Stimulated activated CD4-positive, alpha-beta T cell treated with anti-CD3 and anti-CD28 coated beads, Interleukin-4, amount 100 ng/mL, for 24 hours (primary cell): ENCODE measurements at places on chromosomes 6 and 20.

GRCh38 chr20:41654884-41655283 lies 36.7 kb upstream of the CHD6 start:
- DNase-seq: no peak

GRCh38 chr20:46458866-46459750 lies 52.7 kb upstream of the ELMO2 start:
- peak; percentile 7 for DNase-seq

DNA sequence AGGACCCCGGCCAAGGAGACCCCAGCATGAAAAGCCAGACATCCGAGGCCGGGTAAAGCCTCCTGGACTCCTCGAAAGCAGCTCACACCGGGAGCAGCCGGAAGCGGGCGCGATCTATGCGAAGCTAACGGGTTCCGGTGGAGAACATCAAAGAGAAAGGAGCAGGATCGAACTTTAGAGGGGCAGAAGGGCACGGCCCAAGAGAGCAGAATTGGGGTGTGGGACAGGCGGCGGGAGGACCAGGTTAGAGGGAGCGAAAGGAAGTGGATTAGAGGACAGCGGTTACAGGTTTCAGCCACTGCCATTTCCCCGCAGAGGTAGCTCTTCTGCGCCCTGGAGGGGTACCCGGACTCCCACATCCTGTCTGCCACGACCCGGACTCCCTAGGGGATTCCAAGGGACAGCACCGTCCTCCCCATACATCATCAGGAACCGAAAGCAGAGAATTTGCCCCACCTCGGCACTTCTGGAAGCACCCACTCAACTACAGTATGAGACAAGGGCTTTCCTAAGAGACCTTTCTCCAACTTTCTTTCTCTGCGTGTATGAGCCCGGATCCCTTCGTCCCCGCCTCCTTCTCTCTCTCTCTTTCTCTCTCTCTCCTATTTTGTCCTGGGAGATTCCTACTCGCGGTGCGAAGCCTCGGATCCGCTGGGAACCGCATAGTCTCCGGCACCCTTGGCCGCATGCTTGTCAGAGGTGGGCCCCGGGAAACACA lies 507 bp upstream of the VGLL2 start:
- no peak for DNase-seq

- no peak for DNase-seq
Measured at GRCh38 chr20:11540558-11540957, 377.1 kb upstream of the BTBD3 start.

GRCh38 chr6:29489286-29489685 lies 1.5 kb upstream of the MAS1L start:
- no peak for DNase-seq

DNA sequence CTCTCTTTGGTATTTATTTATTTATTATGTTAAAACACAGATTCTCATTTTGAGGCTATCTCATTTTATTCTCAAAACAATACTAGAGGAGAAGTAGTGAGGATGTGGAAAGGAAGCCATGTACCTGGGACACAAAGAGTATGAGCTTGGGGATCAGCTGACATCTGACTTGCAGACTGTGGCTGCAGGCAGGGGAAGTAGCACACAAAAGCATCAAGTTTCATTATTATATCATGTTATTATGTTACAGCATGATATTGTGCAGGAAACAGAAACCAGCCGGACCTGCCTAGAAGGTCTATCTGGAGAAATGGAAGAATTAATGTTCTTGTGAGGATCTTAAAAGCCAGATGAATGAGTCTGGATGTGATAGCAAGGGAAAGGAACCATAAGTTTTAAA lies 248.2 kb downstream of the KHDC1L start:
- no peak for DNase-seq

GRCh38 chr6:85490516-85491248 lies 40.8 kb downstream of the NT5E start:
- no peak for DNase-seq

DNA sequence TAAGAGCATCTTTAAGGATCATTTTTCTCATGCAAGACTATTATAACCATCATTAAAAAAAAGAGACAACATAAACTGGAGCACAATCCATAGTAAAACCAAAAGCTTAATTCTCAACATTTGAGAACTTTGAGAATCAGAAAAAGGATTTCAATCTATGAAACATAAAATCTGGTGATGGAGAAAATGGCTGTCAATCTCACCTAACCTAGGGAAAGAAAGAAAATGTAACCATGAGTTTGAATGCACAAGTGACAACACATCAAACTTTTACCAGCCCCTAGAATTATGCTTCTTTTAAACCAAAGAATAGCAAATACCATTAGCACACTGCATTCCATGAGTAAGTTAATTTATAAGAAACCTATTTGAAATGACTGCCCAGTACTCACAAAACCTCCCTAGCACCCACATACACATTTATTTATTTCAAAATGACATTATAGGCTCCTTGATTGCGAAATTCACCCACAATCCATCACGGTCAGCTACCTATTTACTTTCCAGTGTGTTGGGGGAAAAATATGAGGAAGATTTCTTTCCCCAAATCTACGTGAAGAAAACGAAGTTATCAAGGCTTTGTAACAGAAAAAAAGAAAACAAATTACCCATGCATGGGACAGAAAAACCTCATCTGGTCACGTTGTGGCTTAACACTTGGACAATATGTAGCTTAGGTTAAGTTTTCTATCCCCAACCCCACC lies 828 bp downstream of the ASCC3 start:
- DNase-seq: no peak
